ENCODE measurements at places on chromosomes 1 and 21.

DNA sequence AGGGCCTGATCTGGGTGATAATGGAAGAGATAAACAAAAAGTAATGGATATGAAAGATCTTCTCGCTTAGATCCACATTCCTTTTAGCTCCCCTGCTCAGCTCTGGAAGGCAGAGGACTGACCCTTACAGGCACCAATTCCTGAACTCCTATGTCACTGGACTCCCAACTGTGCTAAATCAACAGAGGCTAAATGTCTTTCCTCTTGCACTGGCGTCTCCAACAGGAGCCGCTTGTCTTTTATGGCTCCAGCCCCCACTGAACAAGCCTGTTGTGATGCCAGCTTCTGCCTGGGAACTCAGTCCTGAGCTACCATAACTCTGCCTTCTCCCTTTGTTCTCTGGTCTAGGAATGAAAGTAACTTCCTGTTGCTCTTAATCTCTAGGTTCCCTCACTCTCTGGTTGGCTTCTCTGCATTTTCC, 142.1 kb upstream of the COL11A1 start:
- no peak for DNase-seq

GRCh38 chr1:189805735-189806134, 671.9 kb downstream of the BRINP3 start:
- DNase-seq, result no peak

DNA sequence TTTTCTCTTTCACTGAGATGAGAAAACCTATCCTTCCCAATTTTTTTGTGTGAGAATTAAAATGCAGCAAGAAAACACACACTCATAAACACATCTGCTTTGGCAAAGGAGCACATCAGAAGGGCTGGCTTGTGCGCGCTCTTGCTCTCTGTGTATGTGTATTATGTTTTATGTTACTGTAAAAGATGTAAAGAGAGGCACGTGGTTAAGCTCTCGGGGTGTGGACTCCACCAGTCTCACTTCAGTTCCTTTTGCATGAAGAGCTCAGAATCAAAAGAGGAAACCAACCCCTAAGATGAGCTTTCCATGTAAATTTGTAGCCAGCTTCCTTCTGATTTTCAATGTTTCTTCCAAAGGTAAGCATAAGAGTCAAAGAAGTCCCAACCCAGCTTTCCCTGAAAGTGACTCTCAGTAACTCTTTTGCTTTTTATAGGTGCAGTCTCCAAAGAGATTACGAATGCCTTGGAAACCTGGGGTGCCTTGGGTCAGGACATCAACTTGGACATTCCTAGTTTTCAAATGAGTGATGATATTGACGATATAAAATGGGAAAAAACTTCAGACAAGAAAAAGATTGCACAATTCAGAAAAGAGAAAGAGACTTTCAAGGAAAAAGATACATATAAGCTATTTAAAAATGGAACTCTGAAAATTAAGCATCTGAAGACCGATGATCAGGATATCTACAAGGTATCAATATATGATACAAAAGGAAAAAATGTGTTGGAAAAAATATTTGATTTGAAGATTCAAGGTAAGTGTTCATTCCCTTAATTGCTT, at the start of gene CD2:
Gene CD2, plus strand, starts transcription at position 233 of the 780 bp plus-strand sequence. Its CDS starts 63 bp downstream, at position 296.
- DNase-seq, result no peak

DNA sequence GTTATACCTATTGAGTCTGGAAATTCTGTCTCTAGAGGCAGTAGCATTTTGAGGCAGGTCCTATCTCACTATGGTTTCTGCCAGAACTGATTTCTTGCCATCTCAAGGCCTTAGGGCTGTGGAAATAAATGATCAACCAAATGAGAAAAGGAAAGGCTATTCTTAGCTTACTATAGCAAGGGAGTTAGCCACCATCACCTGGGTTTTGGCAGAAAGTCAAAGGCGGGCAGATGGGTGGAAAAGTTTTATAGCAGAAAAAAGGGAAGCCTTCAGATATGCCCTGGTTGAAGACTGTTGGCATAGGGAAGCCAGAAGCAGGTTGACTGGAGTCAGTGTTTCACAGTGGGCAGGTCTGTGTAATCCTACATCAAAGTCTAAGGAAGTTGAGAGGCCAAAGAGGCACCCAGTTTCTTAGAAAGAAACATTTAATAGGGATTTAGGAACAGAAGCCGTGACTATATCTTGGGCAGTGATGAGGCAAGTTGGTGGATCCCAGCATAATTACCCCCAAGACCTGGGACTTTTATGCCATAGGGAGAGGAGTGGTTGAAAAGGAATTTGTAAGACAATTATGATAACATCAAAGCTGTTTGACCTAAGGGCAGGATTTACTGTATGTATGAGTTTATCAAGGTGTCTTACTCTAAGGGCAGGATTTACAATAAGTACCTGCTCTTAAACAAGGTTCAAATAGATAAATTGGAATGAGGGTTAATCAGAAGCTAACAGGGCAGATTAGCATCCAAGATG, 29.7 kb downstream of the CTH start:
- DNase-seq, result no peak

DNA sequence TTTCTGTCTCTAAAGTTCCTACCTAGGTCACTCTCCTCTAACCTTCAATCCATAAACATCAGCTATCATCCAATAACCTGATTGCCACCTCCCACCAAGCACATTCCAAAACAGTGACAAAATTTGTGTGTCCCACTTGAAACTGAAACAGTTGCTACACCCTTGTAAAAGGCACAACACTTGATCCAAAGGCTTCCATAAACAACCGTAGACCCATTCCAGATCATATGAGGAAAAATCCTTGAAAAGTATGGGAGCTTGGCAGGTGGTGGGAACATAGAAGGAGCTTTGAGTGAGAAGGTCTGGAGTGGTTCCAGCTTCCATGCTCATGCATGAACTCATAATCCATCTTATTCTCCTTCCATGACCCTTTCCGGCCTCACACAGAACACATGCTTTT, 82.0 kb upstream of the ATP1A1 start:
- no peak for DNase-seq

DNA sequence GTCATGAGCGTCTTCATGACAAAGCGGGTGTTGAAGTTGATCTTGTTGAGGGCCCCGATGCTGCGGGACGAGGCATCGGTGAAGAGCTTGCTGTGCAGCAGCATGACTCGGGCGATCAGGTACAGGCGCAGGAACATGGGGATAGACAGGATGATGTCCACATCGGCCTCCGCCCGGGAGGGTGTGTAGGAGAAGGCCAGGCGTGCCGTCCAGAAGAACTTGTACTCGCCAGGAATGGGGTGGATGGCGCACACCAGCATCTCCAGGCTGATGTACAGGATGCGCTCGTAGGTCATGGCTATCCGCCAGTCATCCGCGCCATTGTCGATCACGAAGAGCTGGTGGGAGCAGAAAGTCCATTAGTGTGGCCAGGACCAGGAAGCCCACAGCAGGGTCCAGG, 98.0 kb downstream of the KCNN3 start:
- no peak for DNase-seq

GRCh38 chr1:106944721-106945120, 111.8 kb upstream of the PRMT6 start:
- no peak for DNase-seq

GRCh38 chr1:232766241-232766890, 38.9 kb upstream of the MAP10 start:
- DNase-seq, result no peak

DNA sequence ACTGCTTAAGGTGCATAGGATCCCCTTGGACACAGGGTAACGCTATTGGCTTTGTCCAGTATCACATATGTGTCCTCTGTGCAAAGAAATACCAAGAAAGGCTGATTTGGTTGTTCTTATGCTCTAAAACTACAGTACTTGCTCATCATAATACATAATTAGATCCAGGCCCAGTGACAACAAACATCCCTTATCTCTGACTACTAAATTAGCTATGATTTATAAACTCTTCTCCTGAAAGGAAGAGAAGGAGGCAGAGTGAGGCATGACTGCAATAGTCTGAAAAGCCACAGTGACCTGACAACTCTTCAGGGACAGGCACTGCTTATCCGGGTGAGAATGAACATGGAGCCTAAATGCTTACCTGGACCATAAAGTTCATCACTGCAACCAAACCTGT, 30.7 kb downstream of the MGST3 start:
- no peak for DNase-seq

GRCh38 chr1:68384872-68385411, 64.8 kb downstream of the RPE65 start:
- no peak for DNase-seq

- no peak for DNase-seq
These were observed 586.4 kb downstream of the DPYD start for GRCh38 chr1:97334454-97334853.

- DNase-seq, result no peak
These were observed 17.0 kb downstream of the DENND2D start for GRCh38 chr1:111183308-111184069.

DNA sequence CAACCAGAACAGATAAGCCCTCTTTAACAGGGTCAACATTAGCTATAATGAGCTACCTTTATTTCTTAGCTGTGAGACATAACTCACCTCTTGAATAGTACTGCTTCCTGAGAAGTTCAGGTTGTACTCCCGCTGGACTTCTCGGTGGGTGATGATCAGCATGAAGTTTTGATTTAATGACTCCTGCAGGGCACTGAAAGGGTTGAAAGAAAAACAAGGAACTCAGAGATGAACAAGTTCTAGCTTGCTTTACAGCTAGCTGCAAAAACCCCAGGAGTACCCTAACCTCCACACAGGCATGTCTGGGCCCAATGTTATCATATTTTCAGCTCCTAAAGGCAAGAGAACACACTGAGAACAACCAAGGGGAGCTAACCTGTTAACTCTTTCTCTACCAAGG, 254.4 kb downstream of the FAF1 start:
- no peak for DNase-seq

DNA sequence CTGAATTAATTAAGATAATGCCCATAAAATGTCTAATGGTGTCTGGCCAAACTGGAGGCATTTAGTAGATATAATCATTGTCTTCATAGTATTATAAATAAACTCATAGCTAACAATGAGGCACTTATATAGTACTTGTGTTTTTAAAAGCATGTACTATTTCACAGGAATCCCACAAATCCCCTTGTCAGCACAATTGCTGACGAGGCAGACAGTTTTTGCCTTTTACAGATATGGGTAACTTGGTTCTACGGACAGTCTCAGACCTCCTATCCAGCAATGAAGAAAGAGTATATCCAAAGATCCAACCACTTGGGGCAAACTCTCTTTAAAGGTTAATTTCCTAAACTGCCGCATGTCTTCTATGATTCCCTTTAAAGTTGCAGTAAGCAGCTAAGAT, 73.7 kb downstream of the ATP1B1 start:
- no peak for DNase-seq

DNA sequence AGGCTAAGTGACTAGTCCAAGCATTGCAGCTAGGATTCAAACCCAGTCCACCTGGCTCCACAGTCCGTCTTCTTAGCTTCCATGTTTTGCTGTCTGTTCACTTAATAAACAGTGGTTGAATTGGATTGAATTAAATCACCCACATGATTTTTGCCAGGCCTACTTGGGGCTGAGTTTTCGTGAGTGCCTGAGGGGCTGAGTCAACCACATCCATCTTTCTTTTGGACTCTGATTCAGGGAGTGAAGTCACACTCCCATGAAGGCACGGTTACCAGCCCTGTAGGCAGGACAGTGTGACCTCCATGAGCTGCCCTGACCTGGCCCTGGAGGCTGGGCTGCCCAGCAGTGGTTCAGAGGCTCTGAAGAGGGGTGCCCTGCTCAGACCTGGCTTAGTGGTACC, 123.7 kb downstream of the ACTL8 start:
- no peak for DNase-seq

DNA sequence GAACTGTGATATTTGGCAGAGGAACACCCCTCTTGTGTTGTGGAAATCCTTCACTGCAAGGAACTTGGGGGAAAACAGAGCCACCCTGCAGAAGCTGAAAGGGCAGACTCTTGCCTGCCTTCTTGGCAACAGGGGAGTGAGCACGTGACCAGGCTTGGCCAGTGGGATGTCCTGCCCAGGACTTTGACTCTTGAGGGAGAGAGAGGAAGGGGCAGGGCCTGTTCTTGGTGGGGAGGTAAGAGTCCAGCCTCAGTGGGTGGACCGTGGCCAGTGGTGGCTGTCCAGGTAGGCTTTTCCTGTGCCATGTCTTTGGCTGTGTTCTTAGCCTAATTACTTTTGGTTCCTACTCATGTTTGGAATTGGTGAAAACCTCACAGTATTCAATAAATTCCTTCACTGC, 8.6 kb upstream of the AK2 start:
- DNase-seq, result no peak

DNA sequence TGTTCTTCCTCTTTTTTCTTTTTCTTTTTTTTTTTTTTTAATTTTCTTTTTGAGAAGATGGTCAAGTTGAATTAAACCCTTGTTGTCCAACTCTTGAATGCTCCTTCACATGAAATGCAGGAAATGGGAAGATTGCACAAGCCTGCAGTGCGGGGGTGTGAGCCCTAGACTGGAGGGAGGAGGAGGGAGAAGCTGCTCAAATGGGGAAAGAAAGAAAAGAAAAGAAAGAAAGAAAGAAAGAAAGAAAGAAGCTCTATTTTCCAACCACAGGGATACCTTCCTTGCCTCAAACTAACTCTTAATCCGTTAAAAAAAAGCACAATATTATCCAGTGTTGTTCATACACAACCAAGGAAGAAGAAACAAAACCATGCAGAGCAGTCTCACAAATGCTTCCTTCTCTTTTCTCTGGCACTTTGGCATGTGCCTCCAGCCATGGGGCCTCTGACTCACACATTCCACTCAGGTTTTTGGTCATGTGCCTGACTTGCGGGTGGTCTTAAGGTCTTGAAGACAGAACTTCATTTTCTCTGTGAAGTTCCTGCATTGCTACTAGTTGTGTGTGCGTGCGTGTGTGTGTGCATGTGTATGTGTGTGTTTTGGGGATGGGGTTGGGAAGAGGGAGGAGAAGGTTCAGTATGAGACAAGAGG, 276.1 kb downstream of the RPS6KC1 start:
- peak; percentile 5 for DNase-seq

- DNase-seq, result no peak
These were observed 129.7 kb downstream of the VPS13D start for GRCh38 chr1:12359359-12360133.

DNA sequence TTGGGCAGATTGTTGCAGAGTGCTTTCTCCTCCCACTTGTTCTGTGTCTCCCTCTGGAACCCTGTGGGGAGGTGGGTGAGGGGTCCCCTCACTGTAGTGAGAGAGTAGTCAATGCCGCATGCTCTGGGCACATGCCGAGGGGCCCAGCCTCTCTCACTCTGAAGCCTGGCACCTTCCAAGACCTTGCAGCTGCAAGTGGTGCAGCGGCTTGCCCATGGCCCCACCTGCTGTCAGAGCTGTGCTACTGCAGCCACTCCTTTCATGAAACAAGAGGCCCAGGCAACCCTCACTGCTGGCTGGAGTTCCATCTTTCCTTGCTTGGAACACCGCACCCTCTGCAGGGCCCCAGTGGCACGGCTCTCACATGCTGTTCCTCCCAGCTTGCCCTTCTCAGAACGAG, 58.4 kb upstream of the COL6A1 start:
- DNase-seq, result no peak

DNA sequence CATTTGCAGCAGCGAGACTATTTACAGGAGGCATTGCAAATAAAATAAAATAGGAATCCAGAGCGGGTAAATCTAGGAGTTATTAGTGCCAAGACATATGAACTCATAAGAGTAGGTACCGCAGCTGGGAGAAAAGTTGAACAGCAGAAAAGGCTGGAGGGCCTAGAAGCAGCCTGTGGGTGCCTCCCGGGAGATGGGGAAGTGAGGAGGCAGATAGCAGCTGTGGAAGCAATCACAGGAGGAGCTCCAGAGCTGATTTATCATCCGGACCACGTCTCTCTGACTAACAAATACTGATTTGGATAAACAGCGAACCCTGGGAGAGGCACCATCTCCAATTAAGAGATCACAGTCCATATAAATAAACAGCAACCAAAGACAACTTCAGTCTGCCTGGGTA, 64.6 kb downstream of the BRINP2 start:
- no peak for DNase-seq

- no peak for DNase-seq
These were observed 7.0 kb downstream of the CC2D1B start for GRCh38 chr1:52358851-52359497.

- no peak for DNase-seq
These were observed 145.7 kb upstream of the PRMT6 start for GRCh38 chr1:106910798-106911197.
